NCI-H526 treated with DMSO at 0.1 percent for 48 hours (cell line): ENCODE measurements at places on chromosomes 12 and 14.

GRCh38 chr14:103232031-103232808 is 101.8 kb upstream of the EIF5 start:
- DNase-seq, result no peak

DNA sequence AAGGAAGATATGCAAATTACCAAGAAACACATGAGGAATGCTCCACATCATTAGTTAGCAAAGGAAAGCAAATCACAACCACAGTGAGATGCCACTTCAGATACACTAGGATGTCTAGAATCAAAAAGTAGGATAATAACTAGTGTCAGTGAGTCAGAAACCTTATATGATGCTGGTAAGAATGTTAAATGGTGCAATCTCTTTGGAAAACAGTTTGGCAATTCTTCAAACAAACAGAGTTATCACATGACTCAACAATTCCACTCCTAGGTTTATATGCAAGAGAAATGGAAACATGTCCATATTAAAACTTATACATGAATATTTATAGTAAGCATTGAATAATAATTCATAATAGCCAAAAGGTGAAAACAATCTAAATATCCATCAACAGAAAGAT is 220.9 kb downstream of the FOXG1 start:
- no peak for DNase-seq

DNA sequence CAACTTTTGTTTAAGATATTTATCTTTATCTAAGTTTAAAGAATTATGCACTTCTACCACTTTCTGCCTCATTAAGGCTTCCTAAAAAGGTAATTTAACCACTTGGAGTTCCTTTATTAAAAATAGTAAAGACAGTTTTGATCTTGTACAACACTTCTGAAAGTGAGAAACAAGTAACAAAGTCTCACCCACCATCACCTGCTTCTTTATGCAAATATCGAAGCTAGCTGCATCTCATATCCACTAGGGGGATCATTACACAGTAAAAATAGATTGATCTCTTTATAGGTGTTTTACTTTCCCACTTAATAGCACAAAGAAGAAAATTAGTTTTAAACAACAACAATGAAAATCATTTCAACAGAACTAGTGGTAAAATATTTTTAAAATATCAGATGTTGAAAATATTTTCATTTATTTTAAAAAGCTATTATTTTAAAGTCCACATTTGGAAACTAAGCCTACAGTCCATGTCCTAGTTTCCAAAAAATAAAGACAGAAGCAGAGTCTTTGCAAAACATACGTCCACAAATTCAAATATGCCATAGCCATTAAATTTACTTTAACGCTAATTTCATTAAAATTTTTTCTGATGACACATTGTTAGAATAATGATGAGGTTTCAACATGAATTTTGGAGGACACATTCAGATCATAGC is 160.0 kb upstream of the SOX5 start:
- peak; percentile 45 for DNase-seq

- DNase-seq, result no peak
Observed at GRCh38 chr12:97520106-97520505, 57.5 kb downstream of the RMST start.

DNA sequence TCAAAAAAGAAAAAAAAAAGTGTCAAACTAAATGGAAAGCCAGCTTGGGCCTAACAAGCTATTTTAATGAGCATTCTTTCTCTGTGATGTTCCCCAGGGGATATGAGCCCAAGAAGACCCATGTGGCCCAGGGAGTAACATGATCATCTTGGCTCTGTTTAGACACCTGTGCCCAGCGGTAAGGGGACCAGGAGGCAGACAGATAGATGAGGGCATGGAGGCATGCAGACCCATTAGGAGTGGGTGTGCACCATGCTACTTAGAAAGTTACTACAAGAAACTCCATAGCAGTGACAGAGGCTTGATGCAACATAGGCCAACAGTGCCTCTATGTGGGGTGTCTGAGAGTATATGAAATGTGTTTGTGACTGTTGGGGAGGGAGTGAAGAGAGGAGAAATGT is 3.1 kb upstream of the CREBL2 start:
- DNase-seq, result peak; percentile 24

- no peak for DNase-seq
Observed at GRCh38 chr12:125092872-125093680, 27.8 kb downstream of the AACS start.

GRCh38 chr12:84718906-84719305 is 193.7 kb downstream of the SLC6A15 start:
- DNase-seq, result no peak

DNA sequence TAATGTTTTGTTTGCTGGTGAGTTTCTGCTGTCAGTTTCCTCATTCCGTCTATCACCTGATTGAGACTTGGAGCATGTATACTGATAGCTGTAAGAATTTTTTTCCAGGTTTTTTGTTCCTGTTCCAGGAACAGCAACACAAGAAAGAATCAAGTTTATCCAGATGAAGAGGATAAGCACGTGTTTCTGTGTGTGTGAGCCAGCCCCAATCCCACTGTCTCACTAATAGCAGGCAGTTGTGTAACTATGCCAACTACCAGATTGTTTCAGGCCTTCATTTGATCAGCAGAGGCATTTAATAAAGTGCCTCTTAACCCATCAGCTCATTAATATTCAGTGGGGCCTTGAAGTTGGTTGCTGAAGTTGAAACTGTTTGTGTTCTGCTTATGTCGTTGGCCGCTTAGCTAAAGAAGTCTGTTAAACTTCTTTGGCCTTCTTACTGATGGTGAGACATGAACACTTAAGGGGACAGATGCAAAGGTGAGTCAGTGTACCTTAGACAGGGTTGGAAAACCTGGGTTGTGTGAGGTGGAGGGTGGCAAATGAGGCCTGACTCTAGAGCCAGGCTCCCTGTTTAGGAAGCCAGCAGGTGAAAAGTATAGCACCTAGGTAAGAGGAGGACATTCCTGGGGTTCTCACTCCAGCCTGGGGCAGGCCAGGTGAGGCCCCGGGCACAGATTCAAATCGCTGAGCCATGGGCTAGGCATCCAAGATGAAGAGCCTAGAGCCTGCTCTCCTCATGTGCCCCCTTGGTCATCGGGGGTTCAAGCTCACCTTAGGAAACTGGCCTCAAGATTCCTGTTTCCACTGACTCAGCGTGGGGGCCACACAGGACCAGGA is 3.7 kb downstream of the ANKRD13A start:
- DNase-seq, result no peak

GRCh38 chr14:52267501-52268278 is at the start of gene PTGDR:
Gene PTGDR (plus strand): TSS chr14:52267698. CDS start chr14:52267815, 117 bp downstream.
- DNase-seq, result no peak

GRCh38 chr12:11344500-11344899 is 34.3 kb upstream of the PRB4 start:
- no peak for DNase-seq

GRCh38 chr14:100536121-100536510 is 51.1 kb downstream of the BEGAIN start:
- DNase-seq, result no peak

DNA sequence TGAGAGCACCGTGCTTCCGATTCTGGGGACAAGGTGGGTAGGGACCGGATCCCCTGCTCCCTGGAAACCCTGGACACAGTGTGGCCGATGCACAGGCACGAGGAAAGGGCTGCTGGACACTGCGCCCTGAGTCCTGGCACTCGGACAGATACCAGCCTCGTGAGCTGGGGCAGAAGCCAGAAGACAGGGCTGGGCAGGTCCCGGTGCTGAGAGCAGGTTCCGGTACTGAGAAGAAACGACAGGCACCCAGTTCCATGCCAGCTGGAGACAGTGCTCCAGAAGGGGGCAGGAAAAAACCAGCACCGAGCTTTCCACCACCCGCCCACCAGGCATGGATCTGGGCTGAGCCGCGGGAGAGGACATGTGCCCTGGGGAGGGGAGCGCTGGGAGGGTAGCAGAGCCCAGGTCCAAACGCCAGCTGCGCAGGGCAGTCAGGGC is 6.5 kb downstream of the XRCC3 start:
- no peak for DNase-seq

DNA sequence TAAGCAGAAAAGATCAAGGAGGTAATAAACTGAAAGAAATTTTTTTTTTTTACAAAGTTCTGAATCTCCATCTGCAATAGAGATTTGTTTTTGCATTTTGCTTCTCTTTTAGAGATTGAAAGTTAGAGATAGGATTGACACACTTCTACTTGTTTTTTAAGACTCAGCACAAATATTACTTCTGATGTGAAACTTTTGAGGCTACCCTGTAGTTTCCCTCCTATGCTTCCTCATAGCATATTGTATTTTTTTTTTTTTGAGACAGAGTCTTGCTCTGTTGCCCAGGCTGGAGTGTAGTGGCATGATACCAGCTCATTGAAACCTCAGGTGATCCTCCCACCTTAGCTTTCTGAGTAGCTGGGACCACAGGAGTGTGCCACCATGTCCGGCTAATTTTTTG is 32.1 kb upstream of the SGPP1 start:
- DNase-seq, result no peak

DNA sequence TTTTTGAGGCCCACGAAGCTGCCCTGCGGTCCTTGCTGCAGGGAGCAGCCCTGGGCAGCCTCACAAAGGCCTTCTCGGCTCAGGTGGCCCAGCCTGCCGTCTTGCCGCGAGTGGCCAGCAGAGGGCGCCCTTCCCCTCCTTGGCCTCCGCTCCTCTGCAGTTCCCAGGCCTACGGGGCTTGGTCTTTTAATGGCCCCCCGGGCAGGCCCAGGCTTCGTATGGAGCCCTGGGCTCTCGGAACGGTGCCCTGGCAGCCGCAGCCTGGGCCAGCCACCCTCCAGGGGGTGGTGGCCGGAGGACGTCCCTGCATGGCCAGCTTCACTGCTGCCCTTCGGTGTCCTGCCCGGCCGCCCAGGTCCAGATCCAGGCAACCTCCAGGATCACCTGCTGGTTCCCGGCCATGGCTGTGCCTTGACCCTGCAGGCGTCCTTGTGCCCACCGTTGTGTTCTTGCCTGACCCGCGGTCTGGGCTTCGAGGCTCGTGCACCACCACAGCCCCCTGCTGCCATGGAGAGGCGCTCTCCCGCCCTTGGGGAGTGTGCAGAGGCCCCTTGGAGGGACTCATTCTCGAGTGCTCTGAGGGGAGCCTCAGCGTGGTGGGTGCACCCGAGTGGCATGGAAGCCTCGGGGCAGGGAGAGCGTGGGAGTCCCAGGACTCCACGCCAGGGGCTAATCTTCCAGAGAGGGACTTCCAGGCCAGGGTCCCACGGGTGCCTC is 9.4 kb downstream of the ASPG start:
- DNase-seq, result peak; percentile 8

- peak; percentile 47 for DNase-seq
Observed at GRCh38 chr14:55430024-55430690, 10.3 kb downstream of the TBPL2 start.

- DNase-seq, result no peak
Observed at GRCh38 chr12:30719060-30719459, 23.4 kb upstream of the IPO8 start.

DNA sequence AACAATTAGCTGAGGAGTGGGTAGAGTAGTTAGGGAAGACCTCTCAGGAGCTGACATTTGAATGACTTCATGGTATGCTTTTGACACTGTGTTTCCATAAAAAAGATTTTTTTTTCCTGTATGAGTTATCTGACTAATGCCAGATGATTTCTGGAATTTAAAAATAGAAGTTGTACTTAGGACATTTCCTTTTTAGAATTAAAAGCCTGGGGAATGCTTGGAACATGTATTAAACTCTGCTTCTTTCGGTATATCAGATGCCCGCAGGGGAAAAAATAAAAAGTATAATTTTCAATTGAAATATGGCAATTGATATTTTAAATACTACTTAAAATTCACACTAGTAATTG is 41.1 kb downstream of the BRMS1L start:
- DNase-seq, result no peak

GRCh38 chr12:45409966-45410365 is 194.1 kb downstream of the ANO6 start:
- no peak for DNase-seq

DNA sequence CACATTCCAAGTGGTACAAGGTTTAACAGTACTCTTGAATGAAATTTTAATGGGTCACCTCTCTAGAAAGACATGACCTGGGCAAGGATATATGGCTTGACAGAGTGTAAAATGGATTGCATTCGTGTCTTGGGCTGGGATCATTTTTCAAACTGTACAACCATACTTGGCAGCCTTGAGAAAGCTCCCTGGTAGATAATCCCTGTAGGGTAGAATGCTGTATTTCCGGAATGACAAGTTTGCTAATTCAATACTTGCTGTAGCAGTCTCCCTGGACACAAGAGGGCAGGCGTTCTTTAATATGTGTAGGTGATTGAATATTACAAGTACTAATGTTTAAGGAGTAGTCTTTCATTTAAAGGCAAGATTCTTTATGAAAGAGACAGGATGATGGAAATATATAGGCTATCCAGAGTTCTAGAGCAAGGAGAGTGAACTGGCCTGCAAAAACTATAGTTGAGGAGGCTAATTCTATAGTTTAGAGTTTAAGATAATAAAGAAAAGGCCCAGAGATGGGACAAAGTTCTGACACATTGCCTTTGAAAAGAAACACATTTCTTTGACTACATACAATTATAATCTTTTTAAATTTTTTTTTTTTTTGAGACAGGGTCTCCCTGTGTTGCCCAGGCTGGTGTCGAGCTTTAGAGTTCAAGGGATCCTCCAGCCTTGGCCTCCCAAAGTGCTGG is 53.4 kb downstream of the PLBD1 start:
- peak; percentile 91 for DNase-seq

- no peak for DNase-seq
Observed at GRCh38 chr14:73759183-73759713, 45.1 kb upstream of the PNMA1 start.

DNA sequence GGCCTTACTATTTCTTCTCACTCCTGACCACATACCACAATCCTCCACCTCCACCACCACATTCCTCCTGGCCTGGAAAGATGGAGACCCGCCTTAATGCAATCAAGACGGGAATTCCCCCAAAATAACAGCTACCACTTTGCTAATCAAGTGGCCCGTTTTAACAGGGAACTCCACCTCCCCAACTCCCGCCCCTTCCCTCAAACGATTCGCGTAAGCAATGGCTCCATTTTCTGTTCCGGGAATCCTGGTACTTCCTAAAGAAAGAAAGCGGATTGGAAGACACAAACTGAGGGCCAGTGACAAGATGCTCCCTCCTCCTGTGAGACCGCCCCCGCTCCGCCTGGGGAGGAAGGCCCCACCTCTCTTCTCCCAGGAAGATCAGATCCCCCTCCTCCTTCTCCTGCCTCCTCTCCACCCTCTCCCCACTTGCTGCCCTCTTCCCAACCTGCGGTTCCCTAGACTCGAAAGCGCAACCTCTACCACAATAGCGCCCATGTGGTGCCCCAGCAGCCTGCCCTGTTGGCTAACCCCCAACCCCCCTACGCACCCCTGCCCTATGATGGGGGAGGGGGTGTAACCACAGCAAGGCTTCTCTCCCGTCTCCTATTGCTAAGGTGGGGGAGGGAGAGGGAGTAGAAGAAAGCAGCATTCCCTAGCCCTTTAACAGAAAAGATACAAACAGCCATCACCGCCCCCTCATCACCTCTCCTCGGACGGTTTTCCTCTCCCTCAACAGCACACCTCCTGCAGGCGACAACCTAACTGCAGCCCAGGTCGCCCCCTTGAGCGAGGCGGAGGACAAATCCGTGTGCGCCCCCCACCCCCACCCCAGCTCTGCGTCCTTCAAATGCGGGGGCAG is 777 bp downstream of the ARF3 start:
- DNase-seq, result peak; percentile 76

DNA sequence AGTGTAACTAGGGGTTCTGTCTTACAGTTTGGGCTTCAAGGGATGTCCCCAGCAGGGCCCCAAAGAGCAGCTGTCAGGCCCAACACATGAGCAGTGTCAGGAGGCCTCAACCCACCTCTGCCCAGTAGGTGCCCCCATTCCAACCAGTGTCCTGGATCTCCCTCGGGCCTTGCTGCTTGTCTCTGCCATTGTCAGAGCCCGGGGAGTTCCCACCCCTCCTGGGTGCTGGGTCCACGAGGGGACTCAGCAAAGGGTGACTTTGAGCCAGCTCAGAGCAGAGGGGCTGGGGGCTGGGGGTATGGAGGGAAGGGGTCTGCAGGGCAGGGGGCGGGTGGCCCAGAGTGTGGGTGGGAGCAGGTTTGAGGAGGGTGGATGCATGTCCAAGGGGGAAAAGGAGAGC is 18.0 kb upstream of the BEGAIN start:
- no peak for DNase-seq
